ENCODE measurements at places on chromosomes 2 and 18. TPM values are rescaled to one million over a fixed set of nuclear protein-coding genes. Genes with fewer than 3 reads are reported as not detected.

AMER3 gene
- total RNA-seq = not detected

SFTPB gene
- not detected for total RNA-seq

ANKRD30B gene
- total RNA-seq = not detected

FIGN gene
- total RNA-seq = not detected

TSPYL6 gene
- not detected for total RNA-seq

TMEM87B gene
- total RNA-seq = 14.8 TPM

PMAIP1 gene
- 71.1 TPM for total RNA-seq

THSD7B gene
- not detected for total RNA-seq

ZNF396 gene
- total RNA-seq = 0.99 TPM

UCN gene
- 1.0 TPM for total RNA-seq

DCC gene
- total RNA-seq = not detected

SLC4A3 gene
- 0.04 TPM for total RNA-seq

SLC19A3 gene
- total RNA-seq = not detected

FBXO41 gene
- total RNA-seq = 39.5 TPM

SSB gene
- total RNA-seq = 111 TPM

C1QL2 gene
- total RNA-seq = not detected

CNDP1 gene
- total RNA-seq = not detected

AGFG1 gene
- 142 TPM for total RNA-seq

HOXD8 gene
- not detected for total RNA-seq

NEURL3 gene
- total RNA-seq = 0.13 TPM

TUBB8B gene
- total RNA-seq = not detected

MBD5 gene
- total RNA-seq = 13.6 TPM

SCG2 gene
- total RNA-seq = not detected

ATP8B1 gene
- total RNA-seq = 0.06 TPM

ARHGAP25 gene
- total RNA-seq = 63.6 TPM

DYNC2LI1 gene
- 13.1 TPM for total RNA-seq

REG1B gene
- not detected for total RNA-seq

CNGA3 gene
- not detected for total RNA-seq

LONRF2 gene
- total RNA-seq = 0.08 TPM

DAW1 gene
- total RNA-seq = not detected

Measured in activated CD8-positive, alpha-beta memory T cell treated with anti-CD3 and anti-CD28 coated beads for 36 hours (primary cell).